ENCODE measurements at places on chromosomes 1 and 21. TPM values are rescaled to one million over a fixed set of nuclear protein-coding genes. Genes with fewer than 3 reads are reported as not detected.

DNA sequence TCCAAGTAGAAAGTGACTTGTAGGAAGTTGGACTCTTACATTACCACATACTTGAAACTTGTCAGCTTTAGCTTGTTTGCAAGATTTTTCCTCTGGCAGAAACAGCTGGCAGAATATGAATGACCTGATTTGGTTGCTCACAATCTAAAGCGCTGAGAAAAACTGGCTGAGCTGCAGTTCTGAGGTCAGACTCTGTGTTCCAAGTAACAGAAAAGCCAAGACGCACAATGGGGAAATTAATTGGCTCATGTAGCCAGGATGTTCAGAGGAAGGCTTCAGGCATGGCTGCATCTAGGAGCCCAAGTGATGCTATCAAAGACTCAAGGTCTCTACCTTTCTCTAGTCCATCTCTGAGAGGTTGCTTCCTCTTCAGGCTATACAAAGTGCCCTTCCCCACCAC, 27.0 kb downstream of the ALPL start:
- no peaks in the 10 kb centered on the region for H3K36me3 ChIP-seq
- peaks cover 45% of the 10 kb centered on the region for H3K27me3 ChIP-seq
- H3K4me1 ChIP-seq, result peaks cover 8% of the 10 kb centered on the region

DNA sequence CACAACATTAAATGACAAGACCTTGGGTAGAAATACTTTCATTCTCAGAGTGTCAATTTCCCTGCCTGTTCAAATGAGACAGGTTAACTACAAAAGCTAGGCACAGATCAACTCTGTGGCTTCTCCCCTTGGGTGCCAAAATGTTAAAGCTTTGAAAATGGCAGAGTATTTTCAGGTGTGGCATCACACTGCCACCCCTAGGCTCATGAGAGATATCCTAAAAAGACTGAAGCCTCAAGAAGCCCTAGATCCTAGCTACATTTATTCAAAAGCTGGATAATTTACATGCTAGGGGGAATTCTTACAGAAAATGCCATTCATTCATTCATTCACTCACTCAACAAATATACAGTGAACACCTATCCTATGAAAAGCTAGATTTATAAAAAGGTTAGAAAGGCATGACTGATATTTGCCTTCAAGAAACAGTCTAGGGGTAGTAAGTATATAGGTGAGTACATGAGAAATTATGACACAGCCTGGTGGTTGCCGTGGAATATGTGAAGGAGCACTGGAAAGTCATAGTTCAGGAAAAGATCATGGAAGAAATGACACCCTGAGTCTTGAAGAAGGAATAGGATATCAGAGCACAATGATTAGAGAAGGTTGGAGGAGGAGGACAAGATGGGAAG, 15.9 kb upstream of the RAB4A start:
- H3K4me1 ChIP-seq, result no peaks in the 10 kb centered on the region
- no peaks in the 10 kb centered on the region for H3K36me3 ChIP-seq
- H3K27me3 ChIP-seq, result 0 out of 2 replicates have a peak, but pooled peaks cover 8% of the 10 kb centered on the region
- peak; percentile 37 for DNase-seq

DNA sequence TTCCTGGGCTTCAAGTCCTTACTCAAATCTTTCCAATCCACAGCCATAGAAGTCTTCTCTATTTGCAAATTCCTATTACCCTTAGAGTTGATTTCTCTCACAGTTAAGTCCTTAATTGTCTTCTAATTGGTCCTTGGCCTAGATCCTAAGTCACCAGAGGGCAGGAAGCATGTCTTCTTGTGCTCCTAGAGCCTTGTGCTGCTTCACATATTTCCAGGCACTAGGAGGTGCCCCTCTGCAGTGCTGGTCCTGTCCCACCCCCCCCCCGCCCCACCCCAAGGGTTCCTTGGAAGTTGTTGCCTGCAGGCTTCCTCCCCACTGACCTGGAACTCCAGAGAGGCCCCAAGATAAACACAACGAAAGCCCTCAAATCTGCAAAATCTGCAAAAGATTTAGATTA, 28.1 kb upstream of the TARBP1 start:
- H3K27ac ChIP-seq, result no peak overlapping the region
- no peaks in the 10 kb centered on the region for H3K27me3 ChIP-seq
- no peak overlapping the region for H3K4me3 ChIP-seq
- DNase-seq, result no peak
- H3K36me3 ChIP-seq, result no peaks in the 10 kb centered on the region

- no peaks in the 10 kb centered on the region for H3K4me1 ChIP-seq
- H3K4me3 ChIP-seq, result no peak overlapping the region
- H3K27ac ChIP-seq, result no peak overlapping the region
- DNase-seq, result no peak
- H3K27me3 ChIP-seq, result no peaks in the 10 kb centered on the region
- H3K36me3 ChIP-seq, result no peaks in the 10 kb centered on the region
Measured at GRCh38 chr1:220224611-220225124, 47.6 kb downstream of the RAB3GAP2 start.

- no peaks in the 10 kb centered on the region for H3K27me3 ChIP-seq
- H3K36me3 ChIP-seq, result no peaks in the 10 kb centered on the region
- H3K27ac ChIP-seq, result no peak overlapping the region
- H3K4me1 ChIP-seq, result peaks cover 40% of the 10 kb centered on the region
- no peak for DNase-seq
Measured at GRCh38 chr1:118118873-118119463, 66.1 kb downstream of the SPAG17 start.

DNA sequence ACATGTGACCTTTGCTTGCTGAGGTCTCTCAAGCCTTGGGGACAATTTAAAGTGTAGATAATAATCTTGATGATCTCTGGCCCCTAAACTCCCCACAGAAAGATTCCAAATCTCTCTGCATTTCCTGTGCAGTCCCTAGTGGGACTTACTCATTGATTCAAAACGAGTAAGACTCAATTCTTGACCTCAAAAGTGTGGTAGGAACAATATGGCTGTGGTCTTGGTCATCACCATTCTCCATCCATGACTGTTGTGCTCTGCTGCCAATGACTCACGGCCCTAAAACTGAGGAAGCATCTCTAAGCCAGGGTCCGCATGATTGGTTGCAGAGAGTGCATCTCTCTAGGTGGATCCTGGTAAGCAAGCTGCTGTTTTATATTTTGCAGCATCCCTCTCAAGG, 268.0 kb downstream of the PTGER3 start:
- no peaks in the 10 kb centered on the region for H3K36me3 ChIP-seq
- H3K4me3 ChIP-seq, result 0 out of 2 replicates have a peak overlapping the region, but pooled peaks have one; percentile 11
- peaks cover 32% of the 10 kb centered on the region for H3K4me1 ChIP-seq

DNA sequence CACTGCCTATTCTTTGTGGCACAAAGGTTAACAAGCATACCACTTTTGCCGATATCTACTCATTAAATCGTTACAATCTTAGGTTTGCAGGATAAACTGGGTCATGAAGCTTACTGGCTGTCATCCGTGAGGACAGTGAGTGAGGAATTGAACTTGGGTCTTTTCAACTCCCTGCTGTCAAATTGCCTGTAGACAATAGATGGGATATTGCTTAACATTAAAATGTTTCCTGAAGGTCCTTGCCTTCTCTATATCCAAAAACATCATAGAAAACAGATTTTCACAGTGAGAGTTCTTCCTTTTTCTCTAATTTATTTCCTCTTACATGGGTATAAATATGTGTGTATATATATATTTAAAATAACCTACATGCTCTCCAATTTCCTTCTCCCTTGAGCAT, 257.8 kb downstream of the LMO4 start:
- no peak overlapping the region for H3K4me3 ChIP-seq
- DNase-seq, result no peak
- H3K27me3 ChIP-seq, result no peaks in the 10 kb centered on the region

- peak overlapping the region; percentile 85 for H3K4me3 ChIP-seq
- no peaks in the 10 kb centered on the region for H3K27me3 ChIP-seq
Measured at GRCh38 chr1:110341146-110341871, 2.1 kb downstream of the RBM15 start.

DNA sequence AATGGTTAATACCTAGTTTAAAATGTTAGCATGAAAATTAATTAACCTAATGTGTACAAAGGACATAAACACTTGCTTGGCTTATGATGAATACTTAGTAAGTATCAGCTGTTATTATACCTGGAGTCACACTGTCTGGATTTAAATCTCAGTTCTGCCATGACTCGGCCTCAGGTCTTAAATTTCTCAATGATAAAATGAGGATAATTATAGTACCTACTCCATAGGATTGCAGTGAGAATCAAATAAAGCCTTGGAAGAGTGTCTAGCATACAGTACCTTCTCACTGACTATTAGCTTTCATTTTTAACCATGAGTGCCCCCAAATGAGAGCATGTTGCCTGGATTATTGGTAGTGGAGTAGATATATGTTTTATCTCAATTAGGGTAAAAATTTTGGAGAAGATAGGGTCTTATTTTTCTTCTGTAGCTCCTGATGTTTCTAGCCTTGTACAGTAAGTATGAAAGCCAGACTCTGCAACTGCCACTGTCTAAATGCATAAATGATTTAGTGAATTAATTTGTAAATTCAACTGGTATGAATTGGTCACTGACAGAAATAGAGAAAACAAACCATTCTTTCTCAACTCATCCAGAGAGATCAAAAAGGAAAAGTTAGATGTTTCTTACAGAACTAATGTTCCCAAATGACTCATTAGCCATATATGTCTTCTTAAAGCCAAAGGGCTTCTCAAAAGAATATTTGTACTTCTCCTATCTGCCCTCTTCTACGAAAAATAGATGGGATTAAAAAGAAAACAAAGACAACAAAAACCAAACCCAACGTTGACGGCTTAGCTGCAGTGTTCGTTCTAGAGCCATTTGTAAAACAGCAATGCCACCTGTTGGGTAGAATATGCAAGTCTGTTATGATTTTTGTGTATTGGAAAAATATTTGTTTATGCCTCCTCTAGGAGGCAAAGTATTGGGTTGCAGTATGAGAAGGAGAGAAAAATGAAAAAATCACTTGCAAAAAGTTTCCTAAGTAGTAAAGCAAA, 53.8 kb upstream of the MROH9 start:
- peak overlapping the region; percentile 2 for H3K27ac ChIP-seq
- peak overlapping the region; percentile 47 for H3K4me3 ChIP-seq
- peaks cover 33% of the 10 kb centered on the region for H3K4me1 ChIP-seq
- no peaks in the 10 kb centered on the region for H3K36me3 ChIP-seq
- no peaks in the 10 kb centered on the region for H3K27me3 ChIP-seq
- peak; percentile 70 for DNase-seq

DNA sequence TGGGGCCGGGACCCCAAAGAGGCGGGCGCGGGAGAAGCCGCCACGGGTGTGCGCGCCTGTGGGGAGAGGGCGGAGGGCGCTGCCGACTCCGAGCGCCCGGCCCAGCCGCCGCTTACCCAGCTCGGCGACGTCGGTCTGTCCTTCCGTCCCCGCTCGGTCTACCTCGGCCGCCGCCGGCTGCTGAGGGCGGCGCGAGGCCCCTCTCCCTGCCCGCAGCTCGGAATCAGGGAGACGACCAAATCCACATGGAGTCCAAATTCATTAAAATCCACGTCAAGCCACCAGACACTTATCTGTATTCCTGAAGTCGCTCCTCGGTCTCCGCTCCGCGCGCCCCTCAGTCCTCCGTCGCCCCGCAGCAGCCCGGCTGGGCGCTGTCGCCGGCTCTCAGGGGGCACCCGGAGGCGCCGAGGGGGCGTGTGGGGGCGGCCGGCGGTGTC, 637 bp downstream of the PLXNA2 start:
- H3K27me3 ChIP-seq, result no peaks in the 10 kb centered on the region
- peak overlapping the region; percentile 89 for H3K4me3 ChIP-seq
- peaks cover 16% of the 10 kb centered on the region for H3K4me1 ChIP-seq
- peak; percentile 51 for DNase-seq
- H3K27ac ChIP-seq, result peak overlapping the region; percentile 44

HES3 gene
- total RNA-seq, result not detected

GRCh38 chr1:204751883-204752687, 66.5 kb upstream of the LRRN2 start:
- no peak for DNase-seq
- no peaks in the 10 kb centered on the region for H3K36me3 ChIP-seq
- H3K4me1 ChIP-seq, result no peaks in the 10 kb centered on the region
- H3K27ac ChIP-seq, result no peak overlapping the region
- H3K27me3 ChIP-seq, result peaks cover 38% of the 10 kb centered on the region
- no peak overlapping the region for H3K4me3 ChIP-seq

DNA sequence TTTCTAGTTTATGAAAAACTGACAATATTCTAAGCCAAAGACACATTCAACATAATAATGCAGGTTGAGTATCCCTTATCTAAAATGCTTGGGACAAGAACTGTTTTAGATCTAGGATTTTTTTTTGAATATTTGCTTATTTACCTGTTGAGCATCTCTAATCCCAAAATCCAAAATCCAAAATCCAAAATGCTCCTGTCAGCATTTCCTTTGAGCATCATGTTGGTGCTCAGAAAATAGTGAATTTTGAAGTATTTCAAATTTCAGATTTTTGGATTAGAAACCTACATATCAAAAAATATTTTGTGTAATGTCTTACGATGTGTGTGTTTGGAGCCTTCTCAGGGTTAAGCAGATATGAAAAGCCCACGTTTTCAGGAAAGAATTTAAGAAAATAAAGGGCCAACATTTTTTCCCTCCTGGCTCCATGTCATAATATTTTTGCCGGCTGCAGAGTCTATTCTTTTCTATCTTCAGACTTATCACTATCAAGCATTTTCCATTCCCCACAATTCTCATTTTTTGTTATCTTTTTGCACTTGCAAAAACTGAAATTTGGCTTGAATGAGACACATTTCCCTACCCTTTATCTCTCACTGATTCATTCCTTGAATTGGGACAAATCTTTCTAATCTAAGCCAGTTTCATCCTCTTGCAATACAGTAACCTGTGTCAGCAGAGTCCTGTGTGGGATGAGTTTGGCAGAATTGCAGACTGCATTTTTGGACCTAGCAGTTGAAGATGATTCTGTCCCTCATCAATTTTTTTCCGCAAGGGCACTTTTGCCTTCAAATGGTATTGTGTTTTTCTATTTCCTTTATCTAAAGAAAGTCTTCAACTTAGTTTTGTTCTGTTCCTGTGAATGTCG, 233.9 kb downstream of the DISC1 start:
- no peak overlapping the region for H3K27ac ChIP-seq
- H3K36me3 ChIP-seq, result no peaks in the 10 kb centered on the region
- H3K4me3 ChIP-seq, result no peak overlapping the region
- peaks cover 14% of the 10 kb centered on the region for H3K4me1 ChIP-seq
- no peak for DNase-seq

ICOSLG gene
- under 0.01 TPM for total RNA-seq

DNA sequence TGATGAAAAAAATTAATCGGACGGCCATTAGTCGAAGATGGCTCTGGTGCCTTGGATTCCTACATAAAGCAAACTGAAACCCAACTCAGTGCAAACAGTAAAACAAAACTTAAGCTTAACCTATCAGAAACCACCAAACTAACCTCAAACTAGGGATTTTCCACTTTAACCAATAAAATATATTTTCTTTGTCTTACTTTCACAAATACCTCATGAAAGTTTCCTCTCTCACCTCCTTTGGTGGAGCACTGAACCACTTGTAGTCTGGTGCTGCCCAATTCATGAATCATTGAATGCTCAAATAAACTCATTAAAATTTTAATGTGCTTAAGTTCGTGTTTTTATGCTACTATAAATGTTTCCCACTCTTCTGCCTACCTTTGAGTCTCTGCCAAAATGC, 7.0 kb downstream of the ADORA3 start:
- no peak overlapping the region for H3K27ac ChIP-seq
- H3K4me3 ChIP-seq, result no peak overlapping the region
- H3K4me1 ChIP-seq, result no peaks in the 10 kb centered on the region
- no peak for DNase-seq
- H3K36me3 ChIP-seq, result no peaks in the 10 kb centered on the region

- H3K4me3 ChIP-seq, result 0 out of 2 replicates have a peak overlapping the region, but pooled peaks have one; percentile 0
- H3K27ac ChIP-seq, result no peak overlapping the region
- peaks cover 8% of the 10 kb centered on the region for H3K4me1 ChIP-seq
- peak; percentile 79 for DNase-seq
- no peaks in the 10 kb centered on the region for H3K36me3 ChIP-seq
Measured at GRCh38 chr1:170967042-170967910, 31.9 kb downstream of the MROH9 start.

UCK2 gene
- 75.4 TPM for total RNA-seq

Data from GM23248 (cell line).